Stimulated activated CD4-positive, alpha-beta T cell treated with anti-CD3 and anti-CD28 coated beads, Interleukin-12 subunit alpha, Interleukin-12 subunit beta, amount 100 ng/mL, for 24 hours (primary cell): ENCODE measurements at places on chromosomes 13 and 19.

DNA sequence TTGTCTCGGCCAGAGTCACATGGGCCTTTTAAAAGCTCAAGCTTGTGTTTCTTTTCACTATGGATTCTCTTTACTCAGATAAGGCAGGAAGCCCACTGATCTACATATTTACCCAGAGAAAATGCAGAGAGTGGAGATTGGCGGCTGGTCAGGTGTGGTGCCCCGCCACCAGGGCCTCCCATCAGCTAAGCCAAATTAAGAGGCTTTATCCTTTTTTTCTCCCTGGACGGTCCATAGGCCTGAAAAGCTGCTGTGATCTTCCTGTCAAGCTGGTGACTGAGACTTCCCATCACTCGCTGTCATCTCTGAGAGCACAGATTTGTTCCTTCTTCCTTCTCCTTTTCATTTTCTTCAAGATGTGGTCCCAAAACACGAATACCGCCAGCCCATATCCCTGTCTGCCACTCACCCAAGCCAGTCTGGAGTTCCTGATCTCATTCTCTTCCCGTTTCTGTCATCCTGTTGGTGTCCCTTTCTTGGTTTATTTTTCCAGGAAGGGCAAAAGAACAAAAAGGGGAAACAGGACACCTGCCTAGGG is 1.9 kb downstream of the SAFB start:
- no peak for DNase-seq

DNA sequence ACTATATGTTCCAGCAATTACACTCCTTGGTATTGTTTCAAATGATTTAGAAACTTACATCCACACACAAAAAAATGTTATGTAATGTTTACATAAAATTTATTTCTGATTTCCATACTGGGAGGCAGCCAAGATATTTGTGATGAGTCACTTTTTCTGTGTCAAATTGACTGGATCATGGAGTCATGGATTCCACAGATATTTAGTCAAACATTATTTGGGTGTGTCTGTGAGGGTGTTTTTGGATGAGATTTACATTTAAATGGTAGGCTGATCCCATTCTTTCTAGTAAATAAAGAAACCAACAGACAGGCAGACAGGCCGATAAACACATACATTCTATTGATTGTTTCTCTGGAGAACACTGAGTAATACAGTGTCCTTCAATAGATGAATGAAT is 562.8 kb downstream of the SLITRK6 start:
- DNase-seq = no peak

DNA sequence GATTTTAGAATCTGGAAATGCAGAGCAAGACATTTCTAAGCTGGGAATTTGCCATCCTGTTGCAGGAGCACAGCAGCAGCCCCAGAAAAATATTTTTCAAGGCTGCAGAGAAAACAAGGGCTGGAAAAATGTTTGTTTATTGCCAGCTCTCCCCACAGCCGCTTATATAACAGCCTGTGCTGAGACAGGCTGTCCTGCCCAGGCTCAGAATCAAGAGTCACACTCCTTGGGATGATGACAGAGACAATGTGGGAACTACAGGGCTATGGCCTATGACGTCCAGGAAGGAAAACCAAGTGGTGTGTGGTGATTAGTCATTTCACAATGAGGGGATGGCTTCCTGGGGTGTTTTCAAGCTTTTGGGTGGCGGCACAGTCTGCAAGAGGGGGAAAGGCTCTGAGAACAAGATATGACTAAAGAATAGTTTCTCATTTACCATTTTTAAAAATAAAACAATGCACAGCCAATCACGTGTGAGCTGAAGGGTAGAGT is 136.3 kb upstream of the SERP2 start:
- peak; percentile 6 for DNase-seq

DNA sequence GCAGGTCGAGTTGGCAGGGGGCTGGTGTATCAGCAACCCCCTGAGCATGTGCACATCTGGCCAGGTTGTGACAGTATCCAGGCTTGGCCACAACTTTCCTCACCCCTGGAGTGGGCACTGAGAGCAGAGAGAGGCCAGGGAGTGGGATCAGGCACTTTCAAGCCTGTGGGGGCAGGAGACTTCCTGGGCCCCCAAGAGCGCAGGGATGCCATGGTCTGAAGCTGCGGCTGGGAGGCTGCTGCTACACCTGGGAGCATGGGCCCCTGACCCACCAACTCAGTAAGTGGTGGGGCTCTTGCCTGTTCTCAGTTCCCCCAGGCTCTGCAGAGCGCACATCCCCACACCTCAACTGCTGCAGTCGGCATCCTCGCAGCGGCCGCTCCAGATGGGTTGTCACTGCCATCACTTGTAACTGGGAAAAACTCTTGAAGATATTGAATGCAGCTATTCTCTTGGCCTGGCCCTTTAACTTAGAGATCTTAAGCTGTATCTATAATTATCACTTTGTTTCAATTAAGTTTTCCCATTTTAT is 245.4 kb upstream of the SLITRK1 start:
- DNase-seq = no peak

DNA sequence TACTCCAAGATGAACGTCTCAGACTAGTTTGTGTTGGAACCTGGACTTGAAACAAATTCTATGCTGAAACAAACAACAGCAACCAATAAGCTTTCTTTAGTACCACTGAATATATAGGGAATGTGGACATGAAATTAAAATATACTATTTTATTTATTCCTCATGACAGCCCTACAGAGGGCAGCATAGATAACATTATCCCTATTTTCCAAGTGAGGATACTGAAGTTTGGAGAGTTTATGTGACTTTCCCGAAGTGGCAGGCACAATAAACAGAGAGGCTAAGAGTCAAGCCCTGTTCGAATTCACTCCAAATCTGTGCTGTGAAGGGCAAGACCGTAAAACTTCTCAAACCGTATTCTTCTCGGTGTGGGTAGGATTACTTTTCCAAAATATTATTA is 509.9 kb upstream of the GPC6 start:
- DNase-seq = no peak

DNA sequence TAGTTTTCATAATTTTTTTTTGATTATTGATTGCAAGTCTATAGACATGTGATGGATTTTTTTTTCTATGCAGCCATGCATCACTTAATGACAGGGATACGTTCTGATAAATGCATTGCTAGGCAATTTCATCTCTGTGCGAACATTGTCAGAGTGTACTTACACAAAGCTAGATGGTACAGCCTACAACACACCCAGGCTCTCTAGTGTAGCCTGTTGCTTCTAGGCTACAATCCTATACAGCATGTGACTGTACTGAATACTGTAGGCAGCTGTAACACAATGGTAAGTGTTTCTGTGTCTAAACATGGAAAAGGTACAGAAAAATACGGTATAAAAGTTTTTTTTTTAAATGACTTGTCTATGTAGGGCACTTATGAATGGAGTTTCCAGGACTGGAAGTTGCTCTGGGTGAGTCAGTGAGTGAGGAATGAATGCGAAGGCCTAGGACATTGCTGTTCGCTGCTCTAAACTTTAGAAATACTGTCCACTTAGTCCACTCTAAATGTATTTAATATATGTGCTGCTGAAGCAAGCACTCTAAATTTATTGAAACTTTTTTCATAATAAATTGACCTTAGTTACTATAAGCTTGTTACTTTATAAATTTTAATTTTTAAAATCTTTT is 20.3 kb downstream of the SPATA13 start:
- no peak for DNase-seq

DNA sequence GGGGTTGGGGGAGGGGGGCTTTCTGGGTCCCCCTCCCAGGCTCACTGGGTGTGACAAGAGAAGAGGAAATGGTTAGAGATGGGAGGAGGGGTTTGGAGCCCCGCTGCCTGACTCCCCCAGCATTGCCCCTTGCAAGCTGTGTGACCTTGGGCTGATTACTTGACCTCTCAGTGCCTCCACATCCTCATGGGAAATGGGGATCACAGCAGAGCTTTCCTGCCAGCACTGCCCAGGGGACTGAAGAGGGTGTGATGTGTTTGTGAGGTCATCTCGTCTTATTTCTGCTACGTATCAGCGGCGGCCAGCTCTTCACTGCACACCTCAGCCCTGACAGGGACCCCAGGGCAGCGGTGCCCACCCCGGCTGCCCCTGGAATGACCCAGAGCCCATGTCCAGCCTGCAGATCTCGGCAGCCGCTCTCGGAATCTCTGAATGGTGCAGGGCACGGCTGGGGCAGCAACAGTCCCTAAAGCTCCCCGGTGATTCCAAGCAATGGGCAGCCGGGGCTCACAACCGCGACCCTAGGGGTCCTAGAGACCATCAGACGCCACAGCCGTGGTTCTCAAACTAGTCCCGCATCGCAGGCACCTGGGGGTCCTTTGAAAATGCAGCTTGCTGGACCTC is 8.4 kb downstream of the PNMA8B start:
- no peak for DNase-seq

DNA sequence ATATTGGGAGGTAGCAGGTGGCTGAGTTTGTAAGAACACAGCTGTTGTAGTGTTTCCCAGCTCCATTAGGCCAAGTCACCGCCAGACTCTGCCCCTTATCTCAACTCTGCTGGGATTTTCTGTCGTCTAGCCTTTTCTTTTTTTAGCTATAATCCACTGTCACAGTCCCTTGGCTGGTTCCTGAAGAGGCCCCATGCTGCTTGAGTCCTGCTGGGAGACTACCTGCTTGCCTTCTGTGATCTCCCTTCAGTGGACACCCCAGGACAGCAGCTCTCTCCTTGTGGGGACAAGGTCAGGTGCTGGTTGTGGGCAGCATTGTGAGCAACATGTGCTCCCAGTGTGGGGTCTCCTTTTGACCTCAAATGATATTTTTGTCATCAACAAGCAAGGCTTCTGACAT is 195.0 kb upstream of the ATXN8OS start:
- DNase-seq = no peak

GRCh38 chr13:112007191-112007590 is 59.8 kb upstream of the SOX1 start:
- DNase-seq = no peak

DNA sequence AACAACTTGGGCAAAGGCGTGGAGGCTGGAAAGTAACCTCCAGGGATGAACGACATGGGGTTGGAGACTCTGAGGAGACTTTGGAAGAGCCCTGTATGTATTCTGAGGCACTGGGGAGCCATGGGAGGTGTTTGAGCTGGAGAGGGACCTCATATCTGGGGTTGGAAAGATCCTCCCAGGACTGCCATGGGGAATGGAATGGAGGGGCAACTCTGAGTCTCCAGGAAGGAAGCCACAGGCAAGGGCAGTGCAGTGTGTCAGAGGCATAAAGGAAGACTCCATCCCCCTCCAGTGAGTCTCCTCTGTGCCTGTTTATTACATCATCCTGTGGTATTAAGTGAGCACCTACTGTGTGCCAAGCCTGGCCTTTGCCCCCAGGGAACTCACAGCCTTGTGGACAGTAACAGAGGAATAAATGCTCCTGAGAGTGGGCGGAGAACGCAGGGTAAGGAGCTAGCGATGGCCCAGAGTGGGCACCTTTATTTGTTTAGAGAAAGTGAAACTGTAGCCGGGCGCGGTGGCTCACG is 7.7 kb downstream of the PEAK3 start:
- DNase-seq = no peak

DNA sequence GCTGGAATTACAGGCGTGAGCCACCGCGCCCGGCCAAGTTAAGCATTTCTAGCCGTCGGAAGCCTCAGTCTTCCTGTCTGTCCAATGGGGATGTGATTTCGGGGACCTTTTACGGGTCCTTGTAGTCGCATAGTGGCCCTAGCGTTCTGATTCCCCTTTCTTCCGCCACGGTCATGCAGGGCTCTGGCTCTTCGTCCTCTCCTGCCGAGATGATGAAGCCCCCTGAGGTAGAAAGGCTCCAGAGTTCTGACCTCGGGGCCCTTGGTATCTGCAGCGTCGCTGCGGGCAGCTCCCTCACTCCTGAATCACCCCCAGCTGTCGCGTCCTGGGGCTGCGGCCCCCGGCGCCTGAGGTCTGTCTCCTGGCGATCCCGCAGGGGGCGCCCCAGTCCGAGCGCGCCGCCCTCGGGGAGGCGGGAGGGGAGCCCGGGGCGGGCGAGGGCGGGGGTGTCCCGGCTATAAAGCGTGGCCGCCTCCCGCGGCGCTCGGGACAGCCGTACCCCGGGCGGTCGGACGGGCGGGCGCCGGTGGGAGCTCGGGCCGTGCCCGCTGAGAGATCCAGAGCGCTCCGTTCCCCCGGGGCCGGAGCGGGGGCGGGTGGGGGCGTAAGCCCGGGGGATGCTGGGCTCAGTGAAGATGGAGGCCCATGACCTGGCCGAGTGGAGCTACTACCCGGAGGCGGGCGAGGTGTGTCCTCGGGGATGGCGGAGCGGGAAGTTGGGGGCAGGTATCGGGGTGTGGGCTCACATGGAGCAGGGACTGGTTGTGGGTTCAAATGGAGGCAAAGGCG is at the start of gene FOXA3:
Gene FOXA3 (plus strand): TSS at position 487 of the 789 bp plus-strand sequence. CDS start 131 bp downstream, at position 618.
- peak; percentile 43 for DNase-seq

- DNase-seq = peak; percentile 48
Observed at GRCh38 chr19:10654610-10655456, 687 bp downstream of the ILF3 start.

- DNase-seq = no peak
Observed at GRCh38 chr19:19619181-19619848, 828 bp upstream of the PBX4 start.

- DNase-seq = no peak
Observed at GRCh38 chr13:44470638-44471562, 97.3 kb downstream of the SERP2 start.

- DNase-seq = no peak
Observed at GRCh38 chr19:46967578-46968032, 52.0 kb upstream of the NPAS1 start.

DNA sequence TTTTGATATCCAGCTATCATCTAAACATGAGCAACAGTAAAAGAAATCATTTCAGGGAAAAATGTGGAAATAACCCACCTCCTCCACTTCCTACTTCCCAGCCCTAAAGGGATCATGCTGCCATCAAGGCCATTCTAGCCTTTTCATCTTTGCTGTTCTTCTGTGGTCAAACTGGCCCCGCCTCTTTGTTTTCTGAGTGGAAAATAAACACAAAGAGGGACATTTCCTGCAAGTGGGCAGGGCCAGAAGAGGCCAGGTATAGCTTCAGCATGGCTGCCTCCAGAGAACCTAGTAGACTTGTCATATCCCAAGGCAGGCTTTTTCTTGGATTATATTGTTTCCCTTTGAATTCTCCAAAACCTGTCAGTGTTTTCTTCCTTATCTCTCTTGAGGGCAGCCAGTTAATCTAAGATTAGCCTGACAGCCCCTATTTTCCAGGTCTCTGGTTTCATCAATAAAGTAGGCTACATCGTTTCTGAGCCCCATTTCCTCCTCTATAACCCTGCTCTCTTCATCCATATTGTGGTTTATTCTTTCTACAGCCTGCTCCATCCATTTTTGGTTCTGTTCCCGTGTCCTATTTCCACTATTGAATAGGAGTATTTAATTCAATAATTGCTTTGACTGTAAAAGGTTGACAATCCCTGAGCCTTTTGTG is 117.6 kb downstream of the GPC6 start:
- no peak for DNase-seq

- DNase-seq = no peak
Observed at GRCh38 chr13:80168089-80168850, 172.7 kb downstream of the SPRY2 start.

GRCh38 chr13:20714161-20714560 is 10.7 kb downstream of the IL17D start:
- DNase-seq = no peak
